ENCODE measurements at places on chromosomes 16 and 17.
A peak's percentile ranks its signal among the peaks of the same experiment; 100 is the strongest.

DNA sequence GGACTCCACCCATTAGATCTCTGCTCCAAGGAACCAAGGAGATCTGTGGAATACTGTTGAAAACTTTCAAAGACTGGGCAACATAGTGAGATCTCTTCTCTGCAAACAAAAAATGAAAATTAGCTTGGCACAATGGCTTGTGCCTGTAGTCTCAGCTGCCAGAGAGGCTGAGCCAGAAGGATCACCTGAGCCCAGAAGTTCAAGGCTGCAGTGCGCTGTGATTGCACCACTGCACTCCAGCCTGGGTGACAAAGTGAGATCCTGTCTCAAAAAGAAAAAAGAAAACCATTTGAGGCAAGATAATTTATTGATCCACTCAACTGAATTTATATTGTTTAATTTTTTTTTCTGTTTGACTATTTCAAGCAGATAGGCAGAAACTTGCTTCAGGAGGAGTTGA lies 54.8 kb downstream of the CHD9NB start:
- DNase-seq, result no peak

GRCh38 chr16:3832668-3833067 lies 47.8 kb downstream of the CREBBP start:
- no peak for DNase-seq

DNA sequence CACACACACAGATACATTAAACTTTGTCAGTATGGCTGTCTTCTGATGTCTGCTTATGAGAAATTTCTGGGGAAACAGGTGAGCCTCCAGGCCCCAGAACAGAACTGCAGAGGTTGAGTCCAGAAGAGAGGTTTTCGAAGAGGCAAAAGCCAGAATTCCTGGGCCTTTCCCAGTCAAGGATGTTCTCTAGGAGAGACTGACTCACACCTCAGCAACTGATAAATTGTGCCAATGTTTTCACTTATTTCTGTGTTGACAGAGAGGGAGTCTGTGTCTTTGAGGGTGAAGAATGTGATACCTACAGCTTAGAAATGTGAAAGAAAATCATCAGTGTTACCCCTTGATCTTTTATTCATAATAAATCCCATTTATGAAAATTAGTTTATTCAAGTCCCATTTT lies 30.3 kb downstream of the LDHD start:
- DNase-seq, result no peak

- DNase-seq, result no peak
These were observed 49.6 kb upstream of the IRX6 start for GRCh38 chr16:55274391-55274790.

- no peak for DNase-seq
These were observed 14.6 kb downstream of the SCIMP start for GRCh38 chr17:5220074-5220473.

- no peak for DNase-seq
These were observed 151.2 kb downstream of the ZNF423 start for GRCh38 chr16:49704586-49705155.

DNA sequence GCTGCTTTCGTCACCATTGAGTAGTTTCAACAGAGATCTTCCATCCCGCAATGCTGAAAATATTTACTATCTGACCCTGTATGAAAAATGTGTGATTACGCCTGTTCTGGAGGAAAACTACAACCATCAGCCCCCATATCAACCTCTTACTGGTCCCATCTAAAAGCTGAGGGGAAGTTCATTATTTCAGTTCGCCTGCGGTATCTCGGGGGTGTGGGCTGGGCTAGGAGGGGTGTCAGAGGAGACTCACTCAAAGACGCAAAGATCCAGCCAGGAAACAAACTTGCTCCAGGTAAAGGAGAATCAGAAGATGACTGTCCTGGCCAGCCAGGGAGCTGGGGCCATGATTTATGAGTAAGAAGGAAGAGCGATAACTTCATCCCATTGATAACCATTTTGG lies 13.7 kb downstream of the CACNG1 start:
- DNase-seq, result no peak

- peak; percentile 71 for DNase-seq
These were observed at the start of gene PGAP6 for GRCh38 chr16:381789-382717. Gene PGAP6 (minus strand): TSS chr16:381978. CDS start chr16:381821, 157 bp downstream.
